ENCODE measurements at places on chromosomes 6 and 20.

DNA sequence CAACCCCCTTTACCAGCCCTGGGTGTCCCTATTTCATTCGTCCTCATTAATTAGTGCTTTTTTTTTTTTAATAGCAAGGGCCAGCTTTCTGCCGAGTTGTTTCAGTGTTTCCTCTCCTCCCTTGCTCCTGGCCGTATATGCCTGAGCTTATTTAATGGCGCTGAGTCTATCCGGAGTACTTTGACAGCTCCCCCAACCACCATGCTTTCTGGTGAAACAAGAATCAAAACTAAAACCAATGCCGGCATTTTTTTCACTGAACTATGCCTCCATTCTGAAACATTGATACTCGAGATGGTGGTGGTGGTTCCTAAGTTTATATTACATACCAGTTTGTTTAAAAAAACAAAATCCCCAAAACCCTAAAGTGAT lies 1.2 kb downstream of the DCBLD1 start:
- DNase-seq, result no peak

- no peak for DNase-seq
Observed at GRCh38 chr20:12229891-12230290, 312.2 kb downstream of the BTBD3 start.

DNA sequence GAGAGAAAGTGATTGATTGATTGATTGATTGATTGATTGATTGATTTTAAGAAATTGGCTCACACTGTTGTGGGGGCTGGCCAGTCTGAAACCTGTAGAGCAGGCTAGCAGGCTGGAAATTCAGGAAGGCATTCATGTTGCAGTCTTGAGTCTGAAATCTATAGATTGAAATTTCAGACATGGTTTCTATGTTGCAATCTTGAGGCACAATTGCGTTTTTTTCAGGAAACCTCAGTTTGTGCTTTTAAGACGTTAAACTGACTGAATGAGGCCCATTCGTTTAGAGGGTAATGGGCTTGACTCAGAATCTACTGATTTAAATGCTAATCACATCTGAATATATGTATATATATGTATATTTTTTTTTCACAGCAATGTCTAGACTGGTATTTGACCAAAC lies 106.3 kb downstream of the STXBP5 start:
- no peak for DNase-seq

DNA sequence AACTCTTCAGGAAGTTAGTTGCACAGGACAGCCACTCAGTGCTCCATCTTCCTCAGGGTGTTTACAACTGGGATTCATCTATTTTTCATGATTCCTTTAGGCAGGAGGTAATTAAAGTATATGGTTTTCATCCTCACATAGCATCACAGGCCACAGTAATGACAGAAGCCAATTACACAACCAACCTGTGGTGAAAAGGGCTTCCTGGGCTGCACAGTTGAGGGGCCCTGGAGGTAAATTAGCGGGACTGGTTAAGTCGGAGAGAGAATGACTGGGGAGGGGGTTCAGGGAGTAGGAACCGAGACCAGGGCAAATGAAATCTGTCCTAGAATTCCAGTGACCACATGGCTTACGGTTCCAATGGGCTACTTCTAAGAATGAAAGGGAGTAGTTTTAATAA lies 37.0 kb downstream of the BAK1 start:
- no peak for DNase-seq

DNA sequence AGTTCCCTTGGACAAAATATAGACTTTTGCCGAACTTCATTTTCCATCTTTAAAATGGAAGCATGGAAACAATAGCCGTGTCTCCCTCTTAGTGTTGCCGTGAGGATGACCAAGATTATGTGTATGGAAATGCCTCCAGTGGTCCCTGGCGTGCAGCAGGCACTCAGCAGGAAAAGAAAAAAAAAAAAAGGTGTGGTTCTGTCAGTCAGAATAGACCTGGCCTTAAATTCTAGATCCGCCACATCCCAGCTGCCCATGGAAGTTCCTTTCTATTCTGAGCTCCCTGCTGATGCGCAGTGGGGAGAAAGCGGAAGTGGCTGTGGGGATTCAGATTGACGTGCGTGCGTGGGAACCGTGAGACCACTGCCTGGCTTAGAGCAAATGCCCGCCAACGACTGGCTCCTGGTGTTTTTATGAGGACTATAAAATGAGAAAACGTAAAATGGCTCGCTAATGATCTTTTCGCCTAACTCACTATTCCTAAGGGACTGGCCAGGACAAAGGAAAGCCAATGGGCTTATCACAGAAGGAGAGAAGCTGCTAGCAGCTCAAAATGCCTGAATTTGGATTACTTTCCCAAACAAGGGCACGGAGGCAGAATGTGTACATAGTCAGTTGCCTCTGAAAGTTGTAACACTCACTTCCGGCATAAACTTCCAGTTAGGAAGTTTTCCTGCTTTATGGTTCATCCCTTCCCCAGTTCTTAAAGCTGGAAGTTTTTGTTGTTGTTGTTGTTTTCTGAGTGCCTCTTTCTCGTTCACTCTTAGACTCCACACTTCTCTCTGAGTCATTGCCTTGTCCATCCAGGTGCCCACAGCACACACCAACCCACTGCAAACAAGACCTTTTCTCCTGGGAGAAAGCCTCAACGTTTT lies 11.4 kb upstream of the PDE10A start:
- DNase-seq, result no peak

DNA sequence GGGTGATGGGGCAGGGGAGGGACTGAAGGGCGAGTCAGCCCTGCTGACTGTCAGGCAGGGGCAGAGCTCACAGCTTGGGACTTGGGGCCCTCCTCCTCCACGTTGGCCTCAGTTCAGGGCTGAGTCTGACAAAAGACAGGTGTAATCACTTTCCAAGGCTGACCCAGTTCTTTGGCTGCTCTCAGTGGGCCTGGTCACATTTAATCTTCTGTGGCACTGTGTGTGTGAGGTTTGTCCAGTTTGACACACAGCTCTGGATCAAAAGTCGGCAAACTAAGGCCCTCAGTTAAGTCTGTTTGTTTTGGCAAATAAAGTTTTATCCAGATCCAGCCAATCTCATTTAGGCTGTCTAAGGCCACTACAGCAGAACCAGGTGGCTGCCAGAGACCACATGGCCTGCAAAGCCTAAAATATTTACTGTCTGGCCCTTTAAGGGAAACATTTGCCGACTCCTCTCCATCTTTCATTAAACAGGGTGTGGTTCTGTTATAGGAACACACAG lies 5.1 kb upstream of the MAP1LC3A start:
- DNase-seq, result no peak

GRCh38 chr20:62159839-62160238 lies 16.3 kb downstream of the SS18L1 start:
- DNase-seq, result peak; percentile 60

GRCh38 chr20:46057856-46058598 lies 29.0 kb downstream of the SLC12A5 start:
- DNase-seq, result peak; percentile 19

GRCh38 chr6:111564482-111564945 lies 41.2 kb downstream of the TRAF3IP2 start:
- DNase-seq, result no peak

- DNase-seq, result no peak
Observed at GRCh38 chr6:170107606-170108222, 183.2 kb downstream of the DLL1 start.

- DNase-seq, result no peak
Observed at GRCh38 chr20:63307538-63308217, 14.7 kb downstream of the COL20A1 start.

DNA sequence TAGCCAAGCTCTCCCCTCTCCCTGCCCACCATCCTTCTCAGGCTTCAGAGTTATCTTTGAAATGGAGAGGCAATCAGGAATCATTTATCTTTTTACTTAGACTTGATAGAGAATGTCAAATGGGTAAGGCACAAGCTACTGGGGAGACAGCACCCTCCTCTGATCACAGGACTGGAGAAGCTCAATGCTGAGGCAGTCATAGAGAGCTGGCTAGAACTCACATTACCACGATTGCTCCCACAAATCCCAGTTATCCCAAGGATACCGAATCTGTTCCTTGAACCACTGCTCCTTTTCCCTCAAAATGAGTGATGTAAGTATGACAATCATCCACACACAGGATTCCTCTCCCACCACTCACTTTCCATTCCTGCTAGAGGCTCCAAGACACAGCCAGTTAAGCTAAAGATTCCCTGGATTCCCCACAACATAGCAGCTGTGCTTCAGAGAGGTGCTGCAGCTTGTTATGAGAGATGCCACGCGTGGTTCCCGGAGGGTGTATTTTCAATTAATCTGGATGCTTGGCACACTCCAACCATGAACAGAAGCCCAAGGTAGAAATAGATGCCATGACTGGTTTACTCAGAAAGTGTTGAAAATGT lies 96.2 kb upstream of the VGLL2 start:
- DNase-seq, result no peak

DNA sequence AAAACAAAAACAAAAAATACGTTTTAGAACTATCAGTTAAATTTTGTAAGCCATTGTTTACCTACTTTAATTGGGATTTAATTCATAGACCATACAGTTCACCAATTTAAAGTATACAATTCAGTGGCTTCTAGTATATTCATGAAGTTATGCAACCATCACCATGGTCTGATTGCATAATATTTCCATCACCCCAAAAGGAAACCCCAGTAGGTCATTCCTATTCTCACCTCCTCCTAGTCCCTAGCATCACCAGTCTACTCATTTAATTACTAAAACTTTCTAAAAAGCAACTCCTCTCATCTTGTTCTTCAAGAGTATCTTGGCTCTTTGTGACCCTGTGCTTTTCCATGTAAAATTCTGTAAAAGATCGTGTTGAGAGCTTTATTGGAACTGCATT lies 60.2 kb downstream of the ASXL1 start:
- no peak for DNase-seq

DNA sequence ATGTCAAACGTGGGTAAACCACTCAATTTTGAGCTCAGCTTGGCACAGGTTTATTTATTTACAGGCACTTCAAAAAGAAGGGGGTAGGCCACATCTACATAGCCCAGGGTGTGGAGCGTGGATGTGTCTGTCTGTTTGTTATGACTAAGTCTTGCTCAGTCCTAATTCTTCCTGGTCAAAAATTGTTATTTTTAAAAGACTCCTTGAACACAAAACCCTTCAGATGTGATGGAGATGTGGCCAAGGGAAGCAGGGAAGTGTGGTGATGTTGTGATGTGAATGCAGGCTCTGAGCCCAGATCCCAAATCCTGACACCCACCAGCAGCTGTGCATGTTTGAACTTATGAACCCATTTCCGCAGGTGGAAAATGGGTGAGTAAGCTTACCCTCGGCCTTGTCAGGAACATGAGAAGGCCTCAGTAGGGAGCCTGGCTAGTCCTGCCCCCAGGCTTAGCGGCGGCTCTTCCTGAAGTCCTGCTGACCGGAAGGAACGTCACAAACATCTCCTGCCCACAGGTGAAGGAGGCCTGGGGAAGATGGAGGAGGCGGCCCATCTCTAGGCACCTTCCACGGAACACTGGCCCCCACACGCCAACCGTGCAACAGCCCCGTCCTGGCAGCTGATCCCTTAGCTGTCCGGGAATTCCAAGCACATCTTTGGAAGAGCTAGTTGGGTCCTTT lies 119.7 kb downstream of the MYLK4 start:
- no peak for DNase-seq

DNA sequence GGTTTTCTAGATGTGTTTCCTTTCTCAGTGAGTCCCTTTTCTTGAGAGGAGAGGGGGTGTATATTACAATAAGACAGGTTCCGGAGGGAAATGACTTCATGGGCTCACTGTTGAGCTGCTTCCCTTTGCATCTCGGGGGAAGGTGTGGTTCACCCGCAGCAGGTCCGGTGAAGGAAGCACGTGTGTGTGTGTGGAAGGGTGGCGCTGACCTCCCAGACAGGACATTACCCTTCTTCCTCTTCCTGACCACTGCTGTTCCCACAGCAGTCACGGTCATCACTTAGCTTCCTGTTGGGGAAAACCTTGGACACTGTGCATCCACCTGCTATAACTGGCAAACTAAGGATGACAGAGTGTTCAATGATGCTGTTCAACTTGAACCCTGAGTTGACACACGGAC lies 83.6 kb downstream of the PLEKHG1 start:
- no peak for DNase-seq

DNA sequence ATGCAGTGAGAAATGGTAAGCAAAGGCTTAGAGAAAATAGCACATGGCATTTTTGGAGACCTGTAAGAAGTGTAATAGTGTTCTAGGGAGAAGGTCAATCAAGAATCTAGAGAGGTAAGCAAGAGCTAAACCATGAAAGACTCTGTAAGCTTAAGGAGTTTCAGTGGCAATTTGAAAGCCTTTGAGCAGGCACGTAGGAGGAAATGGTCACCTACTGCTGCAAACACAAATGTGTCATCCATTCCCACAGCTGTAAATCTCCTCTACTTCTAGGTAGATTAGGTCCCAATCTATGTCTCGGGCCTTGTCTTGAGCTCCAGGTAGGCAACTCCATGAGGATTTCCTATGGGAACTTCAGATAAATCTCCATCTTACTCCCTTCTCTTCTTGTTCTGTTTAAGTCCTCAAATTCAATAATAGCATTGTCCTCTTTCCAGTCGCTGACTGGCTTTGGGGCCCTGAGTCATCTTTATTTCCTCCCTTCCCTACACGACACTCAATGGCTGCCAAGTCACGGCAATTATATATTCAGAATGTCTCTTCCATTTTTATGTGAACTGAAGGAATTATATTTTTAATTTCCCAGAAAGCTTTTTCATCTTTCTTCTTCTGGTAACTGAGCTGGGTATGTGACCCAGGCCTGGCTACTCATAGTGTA lies 24.2 kb upstream of the PAQR8 start:
- no peak for DNase-seq

DNA sequence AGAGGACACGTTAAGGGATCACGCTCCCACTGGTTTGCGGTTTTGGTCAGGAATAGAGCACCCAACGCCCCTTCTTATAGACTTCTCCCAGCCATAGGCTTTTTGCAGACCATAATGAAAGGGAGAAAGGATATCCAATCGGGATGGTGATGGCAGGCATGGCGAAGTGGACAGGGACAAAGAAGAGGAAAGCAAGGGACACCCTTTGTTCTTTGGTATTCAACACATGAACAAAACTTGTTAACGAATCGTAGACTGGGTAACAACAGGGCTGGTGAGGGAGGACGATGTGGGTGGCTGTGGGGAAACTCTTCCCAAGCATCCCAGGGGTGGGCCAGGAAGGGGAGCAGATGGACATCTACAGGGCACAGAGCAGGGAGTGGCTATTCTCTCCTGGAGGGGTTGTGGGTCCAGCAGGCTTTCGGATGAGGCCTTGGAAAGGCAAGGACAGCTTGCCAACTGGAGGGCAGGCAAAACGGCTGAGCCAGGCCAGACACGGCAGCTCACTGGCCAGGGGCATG lies 1.4 kb upstream of the HSP90AB1 start:
- no peak for DNase-seq

- no peak for DNase-seq
Observed at GRCh38 chr6:83463886-83464285, 33.0 kb upstream of the ME1 start.

All from activated naive CD4-positive, alpha-beta T cell treated with anti-CD3 and anti-CD28 coated beads for 36 hours (primary cell).